Posterior vena cava (tissue), 2 donors: ENCODE measurements at places on chromosomes 12 and 14. TPM values are rescaled to one million over a fixed set of nuclear protein-coding genes. Genes with fewer than 3 reads are reported as not detected.

DNA sequence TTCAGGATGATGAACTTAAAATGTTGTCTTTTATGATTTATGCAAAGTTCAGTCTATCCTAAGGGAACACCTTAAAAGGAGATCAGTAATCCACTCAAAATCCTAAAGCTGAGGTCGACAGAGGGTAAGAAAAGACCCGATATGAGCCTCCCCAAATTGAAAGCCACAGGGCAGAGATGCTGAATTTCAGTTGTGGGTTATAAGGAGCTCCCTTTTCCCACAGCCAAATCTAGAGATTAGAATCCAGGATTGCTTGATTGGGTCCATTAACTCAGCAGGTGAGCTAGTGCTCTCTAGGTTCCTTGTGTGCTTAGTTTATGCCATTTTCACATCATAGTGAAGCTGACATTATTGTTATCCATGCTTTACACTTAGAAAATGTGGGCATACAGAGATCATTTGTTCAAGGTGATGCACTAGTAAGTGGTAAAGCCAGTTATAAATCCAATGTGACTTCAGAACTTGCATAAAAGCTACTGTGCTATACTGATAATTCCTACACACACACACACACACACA lies 417.5 kb downstream of the TMEM117 start:
- DNase-seq = no peak

GRCh38 chr12:49644620-49644994 lies 21.2 kb downstream of the PRPF40B start:
- peak; percentile 92 for DNase-seq

- no peak for DNase-seq
Observed at GRCh38 chr14:96830946-96831345, 33.8 kb downstream of the VRK1 start.

Gene DPPA3
- not detected for total RNA-seq

GRCh38 chr14:68705741-68706283 lies 87.1 kb downstream of the ZFP36L1 start:
- DNase-seq = no peak

Gene MYF6
- not detected for total RNA-seq

GRCh38 chr14:96811985-96812667 lies 14.9 kb downstream of the VRK1 start:
- DNase-seq = no peak

- DNase-seq = no peak
Observed at GRCh38 chr14:65964366-65964765, 521.8 kb upstream of the CCDC196 start.

DNA sequence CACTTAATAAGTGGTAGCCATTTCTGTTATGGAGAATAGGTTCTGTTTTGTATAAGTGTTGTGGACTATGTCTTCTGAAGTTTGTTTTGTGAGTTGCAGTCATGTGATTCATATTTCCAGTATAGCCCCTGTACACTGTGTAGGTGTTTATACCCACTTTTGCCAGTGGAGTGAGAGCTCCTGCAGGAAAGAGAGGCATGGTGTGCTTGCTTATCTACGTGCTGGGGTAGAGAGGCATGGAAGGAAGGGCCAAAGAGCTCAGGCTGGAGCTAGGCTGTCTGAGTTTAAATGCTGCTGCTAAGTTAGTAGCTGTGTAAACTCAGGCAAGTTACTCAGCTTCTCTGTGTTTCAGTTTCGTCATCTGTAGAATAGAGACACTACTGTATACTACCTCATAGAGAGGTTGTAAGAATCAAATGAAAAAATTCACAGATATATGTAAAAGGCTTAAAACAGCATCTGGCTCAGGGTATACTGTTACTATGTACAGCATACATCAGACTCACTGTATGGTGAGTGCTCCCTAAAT lies 88.2 kb upstream of the SLC38A2 start:
- no peak for DNase-seq

GRCh38 chr12:110794623-110795280 lies 52.0 kb upstream of the CCDC63 start:
- no peak for DNase-seq

Gene BORCS5
- total RNA-seq = 17.9 TPM

- DNase-seq = no peak
Observed at GRCh38 chr12:22525426-22525825, 18.9 kb downstream of the C2CD5 start.

Gene DEGS2
- 1.2 TPM for total RNA-seq

Gene SLC41A2
- 63.5 TPM for total RNA-seq

GRCh38 chr14:55665067-55665675 lies 85.2 kb downstream of the KTN1 start:
- DNase-seq = no peak

DNA sequence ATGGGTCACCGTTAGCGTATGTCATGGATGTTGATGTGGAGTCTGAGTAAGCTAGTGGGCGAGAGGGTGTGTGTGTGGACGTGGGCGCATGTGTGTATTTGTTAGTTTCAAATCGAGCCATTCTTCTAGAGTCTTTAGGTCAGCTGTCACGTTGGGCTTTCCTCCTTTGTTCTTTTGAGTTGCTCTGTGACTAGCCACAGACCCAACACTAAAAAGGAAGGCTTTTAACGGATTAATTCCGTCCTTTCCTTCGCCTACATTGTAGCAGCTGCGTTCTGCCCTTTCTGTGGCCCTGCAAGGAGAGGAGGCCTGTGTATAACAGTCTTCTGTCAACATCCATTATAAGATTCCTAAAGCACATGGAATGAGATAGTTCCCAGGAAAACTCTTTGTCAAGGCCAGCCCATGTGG lies 117.2 kb upstream of the DNM1L start:
- no peak for DNase-seq

- no peak for DNase-seq
Observed at GRCh38 chr14:96434040-96434439, 42.1 kb downstream of the AK7 start.

GRCh38 chr14:94173471-94173884 lies 644 bp upstream of the PPP4R4 start:
- peak; percentile 82 for DNase-seq

GRCh38 chr12:6062757-6063735 lies 61.4 kb downstream of the VWF start:
- no peak for DNase-seq

GRCh38 chr14:89485264-89485663 lies 68.2 kb upstream of the FOXN3 start:
- no peak for DNase-seq

DNA sequence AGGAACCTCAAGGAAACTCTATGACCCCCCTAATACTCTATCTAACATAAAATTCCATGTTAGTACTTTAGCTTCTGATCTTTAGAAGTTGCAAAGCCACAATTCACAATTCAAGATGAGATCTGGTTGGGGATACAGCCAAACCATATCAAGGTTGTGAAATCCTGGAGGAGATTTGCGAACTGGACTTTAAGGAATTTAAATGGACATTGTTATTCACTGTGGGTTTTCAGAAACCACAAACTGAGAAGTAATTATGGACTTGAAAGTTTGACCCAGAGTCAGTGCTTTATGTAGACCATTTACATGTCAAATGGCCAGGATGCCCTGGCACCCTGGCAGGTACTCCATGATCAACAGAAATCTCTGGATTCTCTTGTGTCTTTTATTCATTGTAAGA lies 14.2 kb upstream of the CDKL1 start:
- DNase-seq = no peak

- no peak for DNase-seq
Observed at GRCh38 chr12:45966486-45966885, 23.9 kb downstream of the SCAF11 start.

Gene FANCM
- total RNA-seq = 5.1 TPM

GRCh38 chr12:89192429-89192828 lies 159.9 kb downstream of the DUSP6 start:
- DNase-seq = no peak

DNA sequence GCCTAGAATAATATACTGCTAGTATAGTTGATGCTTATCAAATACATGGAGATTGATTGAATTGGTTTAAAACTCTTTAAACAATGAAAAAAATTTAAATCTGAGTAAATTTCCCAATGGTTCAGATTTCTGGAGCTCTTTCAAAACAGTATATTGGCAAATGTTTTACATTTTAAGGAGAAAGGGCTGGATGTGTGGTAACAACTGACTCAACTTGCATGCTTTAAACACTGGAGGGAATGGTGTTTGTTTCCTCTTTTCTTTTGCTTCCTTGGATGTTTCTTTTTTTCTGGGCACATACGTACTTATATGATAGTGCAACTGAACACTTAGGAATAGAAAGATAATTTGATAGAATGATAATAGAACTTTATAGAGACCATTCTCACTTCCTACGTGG lies 73.8 kb upstream of the RFX4 start:
- no peak for DNase-seq

Gene DAO
- total RNA-seq = not detected

Gene CLEC9A
- not detected for total RNA-seq

GRCh38 chr14:58107947-58108552 lies 44.0 kb downstream of the ARMH4 start:
- DNase-seq = no peak

DNA sequence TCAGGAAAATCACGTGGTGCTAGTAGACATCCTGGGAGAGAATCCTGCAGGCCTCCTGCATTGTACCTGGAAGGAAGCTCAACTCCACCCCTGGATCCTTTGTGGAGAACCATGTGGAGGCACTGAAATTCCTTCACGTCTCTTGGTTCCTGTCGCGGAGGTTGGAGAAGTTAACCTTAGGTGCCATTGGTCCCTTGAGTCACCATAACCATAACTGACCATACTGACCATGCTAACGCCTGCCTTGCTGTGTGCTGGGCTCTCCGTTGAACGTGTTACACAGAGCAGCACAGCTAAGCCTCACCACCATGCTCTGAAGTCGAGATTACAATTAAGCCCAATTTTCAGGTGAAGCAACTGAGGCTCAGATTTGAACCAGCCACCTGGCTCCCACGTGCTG lies 18.6 kb downstream of the C14orf132 start:
- DNase-seq = no peak

GRCh38 chr12:117875744-117876435 lies 92.9 kb downstream of the KSR2 start:
- DNase-seq = no peak

GRCh38 chr12:45518291-45519235 lies 210.9 kb upstream of the ARID2 start:
- DNase-seq = no peak

DNA sequence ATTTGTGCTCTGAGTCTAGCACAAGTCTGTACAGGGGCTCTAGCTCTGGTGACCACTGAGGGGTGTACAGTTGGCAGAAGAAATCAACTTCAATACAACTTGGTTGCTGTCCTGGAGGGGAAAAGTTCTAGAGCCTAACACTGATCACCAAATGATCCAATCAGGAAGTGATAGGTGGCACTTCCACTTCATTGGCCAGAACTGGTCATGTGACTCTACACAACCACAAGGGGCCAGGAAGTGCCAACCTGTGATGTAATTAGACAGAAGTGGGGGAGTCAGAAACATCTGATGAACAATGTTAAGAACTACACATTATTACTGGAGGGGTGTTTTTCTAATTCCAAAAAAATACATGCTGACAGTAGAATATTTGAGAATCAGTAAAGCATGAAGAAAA lies 401.6 kb downstream of the VRK1 start:
- DNase-seq = no peak

GRCh38 chr12:76591476-76591875 lies 31.9 kb upstream of the OSBPL8 start:
- no peak for DNase-seq

DNA sequence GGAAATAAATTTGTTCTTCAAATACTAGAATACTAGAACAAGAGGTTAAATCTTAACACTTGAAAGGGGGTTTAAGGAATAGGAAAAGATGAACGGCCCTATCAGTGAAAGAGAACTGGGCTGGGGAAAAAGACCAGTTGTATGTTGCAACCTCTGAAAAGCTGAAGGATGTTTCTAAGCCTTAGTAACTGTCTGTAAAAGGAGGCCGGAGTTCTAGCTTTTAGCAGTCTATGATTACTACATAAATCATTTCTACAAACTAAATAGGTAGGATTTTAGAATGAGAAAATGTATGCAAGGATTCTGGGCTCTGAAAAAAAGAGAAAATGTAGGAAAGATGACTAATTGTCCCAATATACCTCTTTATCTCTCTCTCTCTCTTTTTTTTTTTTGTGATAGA lies 4.9 kb downstream of the CERS5 start:
- DNase-seq = no peak
